Activated naive CD8-positive, alpha-beta T cell treated with anti-CD3 and anti-CD28 coated beads for 36 hours (primary cell): ENCODE measurements at places on chromosomes 5 and 9.

GRCh38 chr9:75487856-75488718 lies 399.8 kb downstream of the OSTF1 start:
- no peak for DNase-seq

- no peak for DNase-seq
These were observed 478.6 kb downstream of the CCDC171 start for GRCh38 chr9:16031486-16031885.

DNA sequence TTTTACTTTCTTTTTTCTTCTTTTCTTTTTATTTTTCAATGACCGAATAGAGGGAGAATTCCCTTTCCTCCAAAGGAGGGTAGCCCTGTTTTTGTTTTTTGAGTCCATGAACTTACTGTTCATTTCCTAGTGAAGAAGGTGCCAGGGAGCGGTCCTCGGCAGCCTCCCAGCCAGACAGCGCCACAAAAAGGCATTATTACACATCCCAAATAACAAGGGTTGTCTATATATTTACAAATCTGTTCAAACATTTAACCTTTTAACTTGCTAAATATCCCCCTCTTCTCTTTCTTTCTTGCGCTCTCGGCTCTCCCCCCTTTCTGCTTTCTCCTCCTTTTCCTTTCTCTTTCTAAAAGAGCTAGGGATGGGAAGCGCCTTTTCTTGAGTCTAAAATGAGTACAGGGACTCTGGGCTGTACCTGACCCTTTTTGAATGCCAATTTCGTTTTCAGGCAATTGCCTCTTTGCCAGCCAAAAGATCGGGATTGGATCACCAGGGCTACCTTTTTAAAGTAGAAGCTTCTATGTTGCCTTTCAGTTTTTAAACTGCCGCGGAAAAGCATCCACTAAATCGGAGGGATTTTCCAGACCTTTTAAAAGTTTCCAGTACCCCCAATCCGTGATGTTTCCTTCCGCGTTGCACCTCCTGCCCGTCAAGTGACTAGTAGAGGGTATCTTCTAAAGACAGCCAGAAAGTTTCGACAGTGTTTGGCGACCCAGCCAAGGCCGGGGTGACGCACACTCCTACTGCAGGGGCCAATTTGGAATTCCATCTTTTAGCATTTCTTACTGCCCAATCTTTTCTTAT lies 125.6 kb downstream of the TMEM161B start:
- no peak for DNase-seq

DNA sequence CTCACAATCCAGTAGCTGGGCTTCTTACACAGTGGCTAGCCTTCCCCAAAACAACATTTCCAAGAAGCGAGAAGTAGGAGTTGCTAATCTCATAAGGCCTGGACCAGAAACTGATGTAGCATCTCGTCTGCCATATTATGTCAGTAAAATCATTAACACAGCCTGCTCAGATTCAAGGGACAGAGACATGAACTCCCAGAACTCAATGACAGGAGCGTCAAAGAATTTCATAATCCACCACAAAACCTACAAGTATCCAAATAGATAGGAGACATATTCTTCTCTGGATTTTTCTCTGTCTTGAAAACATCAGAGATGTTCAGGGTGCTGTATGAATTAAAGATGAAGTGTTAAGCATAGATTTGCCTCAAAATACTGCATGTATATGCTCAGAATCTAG lies 457.6 kb upstream of the ACTBL2 start:
- DNase-seq: no peak

- DNase-seq: no peak
These were observed 327.5 kb downstream of the FBXL17 start for GRCh38 chr5:108054349-108054748.

GRCh38 chr9:14750821-14751220 lies 28.3 kb upstream of the CER1 start:
- DNase-seq: no peak

- no peak for DNase-seq
These were observed 395.2 kb downstream of the BNC2 start for GRCh38 chr9:16475257-16475656.

DNA sequence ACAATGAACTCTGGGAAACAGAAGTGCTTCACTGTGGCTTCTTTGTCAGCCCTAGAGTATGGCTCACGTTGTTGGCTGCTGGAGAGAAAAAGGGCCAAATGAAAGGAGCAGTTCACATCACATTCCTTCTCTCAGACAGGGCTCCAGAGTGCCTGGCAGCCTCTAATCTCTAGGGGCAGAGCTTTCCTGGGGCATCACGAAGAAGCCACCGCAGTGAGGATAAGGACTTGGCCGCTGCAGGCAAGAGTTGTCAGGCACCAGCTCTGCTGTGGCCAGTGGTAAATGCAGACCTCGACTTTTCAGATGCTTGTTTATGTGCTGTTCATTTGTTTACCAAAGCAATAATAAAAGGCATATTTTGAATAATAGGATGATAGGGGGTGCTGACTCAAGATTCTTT lies 227.2 kb downstream of the ICE1 start:
- DNase-seq: no peak

DNA sequence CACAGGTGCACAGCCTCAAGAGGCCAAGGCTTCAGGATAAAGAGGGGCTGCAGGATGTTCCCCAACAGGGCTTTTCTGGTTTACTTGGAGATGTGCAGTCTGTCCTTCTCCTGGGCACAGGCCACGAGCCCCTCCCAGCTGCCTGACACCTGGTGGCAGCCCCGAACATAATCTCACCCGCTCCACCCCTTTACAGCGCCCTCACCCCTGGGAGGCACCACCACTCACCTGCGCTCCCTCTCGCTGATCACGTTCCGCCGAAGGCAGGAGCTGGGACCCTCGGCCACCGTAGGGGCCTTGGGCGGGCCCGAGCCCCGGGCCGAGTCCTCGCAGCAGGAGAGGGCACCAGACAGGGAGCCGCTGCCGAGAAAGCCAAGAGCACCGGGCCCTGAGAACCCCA lies 514 bp downstream of the SOHLH1 start:
- no peak for DNase-seq

DNA sequence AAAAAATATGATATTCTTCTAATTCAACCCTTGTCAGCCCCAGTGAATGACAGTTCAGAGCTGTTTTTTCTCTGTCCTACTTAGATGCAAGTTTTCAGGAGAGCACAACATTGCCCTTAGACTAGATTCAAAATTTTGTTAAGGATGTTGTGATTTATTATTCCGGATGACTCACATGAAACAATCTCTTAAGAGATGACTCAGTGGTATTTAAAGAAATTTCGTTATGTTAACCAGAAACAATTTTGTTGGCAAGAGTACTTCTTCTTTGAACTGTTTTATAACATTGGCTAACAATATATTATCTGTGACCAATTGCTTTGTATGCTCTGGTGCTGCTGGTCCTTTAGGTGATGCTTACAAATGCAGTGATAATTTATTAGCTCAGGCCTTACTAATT lies 132.0 kb downstream of the IZUMO3 start:
- no peak for DNase-seq

DNA sequence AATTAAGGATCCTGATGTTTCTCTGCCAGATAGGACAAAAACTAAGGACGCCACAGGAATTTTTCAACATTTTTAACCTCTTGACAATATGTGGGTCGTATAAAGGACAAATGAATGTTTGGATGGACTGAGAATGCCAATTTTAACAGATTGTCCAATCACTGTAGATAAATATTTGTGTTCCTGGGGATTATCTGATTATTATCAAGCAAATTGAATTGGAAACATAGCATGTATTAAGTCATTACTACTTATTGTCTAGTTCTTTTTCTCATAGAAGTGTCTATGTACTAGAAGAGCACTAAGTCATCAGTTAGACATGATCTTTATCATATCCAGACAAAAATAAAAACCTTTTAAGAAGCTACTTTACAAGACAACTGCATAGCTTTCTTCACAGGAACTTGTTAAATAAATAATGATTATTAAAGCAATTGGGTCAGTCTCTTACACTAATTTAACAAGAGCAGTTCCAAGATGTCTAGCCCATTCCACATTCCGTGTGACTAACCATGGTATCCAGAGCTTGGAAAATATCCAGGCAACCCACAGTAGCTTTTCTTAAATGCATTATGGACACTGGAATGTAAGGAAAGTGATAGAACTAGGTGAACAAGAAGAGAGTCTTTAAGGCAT lies 127.5 kb upstream of the CDKN2B start:
- no peak for DNase-seq

- no peak for DNase-seq
These were observed 461.6 kb downstream of the RASEF start for GRCh38 chr9:82601293-82601771.

DNA sequence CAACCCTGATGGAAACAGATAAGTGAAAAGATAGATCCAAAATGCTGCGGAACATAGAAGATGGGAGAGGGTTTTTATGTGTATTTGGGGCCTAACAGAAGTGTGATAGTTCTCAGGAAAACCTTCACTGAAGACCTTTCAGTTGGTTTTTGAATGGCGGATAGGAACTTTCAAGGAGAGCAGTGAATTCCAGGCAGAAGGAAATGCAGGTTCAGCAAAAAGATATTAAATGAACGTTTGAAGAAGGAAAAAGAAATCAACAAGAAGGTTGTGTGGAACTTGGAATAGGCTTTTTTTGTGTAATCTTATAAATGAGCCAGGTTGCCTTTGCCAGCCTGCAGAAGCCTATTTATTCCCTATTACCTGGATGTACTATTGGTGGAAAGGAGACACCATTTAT lies 2.1 kb downstream of the PPIP5K2 start:
- no peak for DNase-seq

- DNase-seq: peak; percentile 7
These were observed 124.4 kb downstream of the WDR41 start for GRCh38 chr5:77367741-77368140.

DNA sequence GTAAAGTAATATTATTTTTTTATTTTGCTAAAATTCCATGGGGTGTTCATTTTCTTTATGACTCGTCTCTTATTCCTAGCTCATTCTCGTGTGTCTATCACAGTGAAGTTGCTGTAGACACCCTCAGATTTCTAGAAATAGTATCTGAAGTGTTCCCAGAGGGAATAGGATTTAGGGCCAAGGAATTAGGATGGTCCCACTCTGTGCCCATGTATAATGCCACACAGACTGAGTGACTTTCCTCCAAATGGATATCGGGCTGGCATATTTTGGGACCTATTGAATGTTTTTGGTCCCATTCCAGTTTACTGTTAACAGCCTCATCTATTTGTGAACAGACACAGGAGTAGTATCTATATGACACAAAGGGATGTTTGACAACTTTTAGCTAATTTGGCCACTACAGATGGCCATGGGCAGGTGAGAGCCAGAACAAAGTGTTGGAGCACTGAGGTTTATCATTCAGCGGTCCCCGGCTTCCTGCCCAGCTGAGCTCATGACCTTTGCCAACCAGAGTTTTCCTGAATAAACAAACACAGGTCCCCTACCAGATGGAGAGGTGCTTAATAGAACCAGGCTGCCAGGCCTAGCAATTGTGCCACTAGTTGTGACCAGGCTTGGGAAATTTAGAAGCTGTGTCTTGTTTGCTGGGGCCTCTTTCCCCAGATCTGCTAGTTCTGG lies 46.9 kb downstream of the MAP1B start:
- DNase-seq: no peak

GRCh38 chr5:634191-634590 lies 22.1 kb downstream of the CEP72 start:
- DNase-seq: no peak

DNA sequence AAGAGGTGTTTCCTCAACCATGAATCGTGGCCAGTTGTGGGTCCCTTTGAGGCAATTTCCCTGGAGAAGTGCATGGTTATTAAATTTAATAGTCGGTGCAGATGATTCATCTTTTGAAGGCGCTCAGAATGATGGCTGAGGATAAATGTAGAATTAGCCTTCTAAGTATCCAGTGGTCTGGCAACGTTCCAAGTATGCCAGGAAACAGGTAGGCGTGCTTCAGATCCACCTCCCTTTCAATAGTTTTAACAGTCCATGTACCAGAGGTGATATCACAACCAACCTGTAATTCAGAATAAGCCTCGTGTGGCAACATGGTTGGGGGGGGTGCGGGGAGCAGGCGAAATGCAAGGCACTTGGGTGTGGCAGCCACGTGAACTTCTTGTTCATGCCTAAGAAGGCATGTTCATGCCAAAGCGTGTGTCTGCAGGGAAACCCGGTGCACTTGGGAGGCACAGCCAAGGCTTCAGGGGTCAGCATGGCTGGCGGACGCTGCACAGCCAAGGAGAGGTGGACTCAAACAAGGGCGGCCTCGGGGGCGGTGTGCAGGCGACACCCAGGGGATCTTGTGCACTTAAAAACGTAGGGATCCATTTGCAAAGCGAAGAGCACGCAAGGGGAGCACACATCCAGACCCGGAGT lies 5.2 kb upstream of the NKD2 start:
- peak; percentile 30 for DNase-seq

GRCh38 chr5:151675611-151676313 lies 11.0 kb downstream of the SPARC start:
- no peak for DNase-seq

GRCh38 chr9:125758986-125759763 lies 12.0 kb downstream of the PBX3 start:
- DNase-seq: no peak

DNA sequence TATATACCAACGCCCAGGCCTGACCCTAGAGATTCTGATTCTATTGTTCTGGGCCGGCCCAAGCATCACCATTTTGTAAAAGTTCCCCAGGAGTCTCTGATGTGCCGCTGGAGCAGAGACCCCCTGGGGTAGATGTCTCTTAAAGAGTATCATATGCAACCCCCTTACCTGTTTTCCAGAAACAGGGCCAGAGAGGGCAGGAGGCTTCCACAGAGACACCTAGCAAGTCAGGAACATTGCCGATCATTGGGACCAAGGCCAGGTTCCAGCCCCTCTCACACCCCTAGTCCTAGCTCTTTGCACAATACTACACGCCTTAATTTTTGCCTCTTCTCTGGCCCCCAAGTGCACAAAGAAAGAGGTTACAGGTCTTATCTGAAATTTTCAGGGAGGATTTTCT lies 63.8 kb downstream of the TMOD1 start:
- no peak for DNase-seq

DNA sequence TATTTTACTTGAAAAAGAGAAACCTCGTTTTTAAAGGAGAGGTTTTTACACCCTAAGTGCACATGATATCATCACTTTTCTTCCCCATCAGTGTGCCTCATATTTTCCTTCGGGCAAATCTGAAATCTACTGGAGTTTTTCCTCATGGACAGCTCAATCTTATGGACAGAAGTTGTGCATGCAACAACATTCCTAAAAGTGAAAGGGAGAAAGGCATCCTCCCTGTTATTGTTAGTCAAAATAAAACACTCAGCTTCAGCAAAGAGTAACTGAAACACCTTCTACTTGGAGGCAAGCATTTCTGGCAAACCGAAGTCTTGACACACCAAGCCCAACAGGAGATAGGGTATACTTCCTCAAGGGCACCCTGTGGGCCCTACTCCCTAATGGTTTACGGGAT lies 217.9 kb downstream of the BNC2 start:
- DNase-seq: no peak

GRCh38 chr5:416636-416960 lies 26.4 kb upstream of the EXOC3 start:
- no peak for DNase-seq

GRCh38 chr9:109796078-109796477 lies 16.1 kb downstream of the PALM2AKAP2 start:
- no peak for DNase-seq

- DNase-seq: no peak
These were observed 69.2 kb downstream of the CDH18 start for GRCh38 chr5:19918780-19919179.

- peak; percentile 4 for DNase-seq
These were observed 627.9 kb upstream of the RORB start for GRCh38 chr9:73869264-73869663.

- no peak for DNase-seq
These were observed 149.5 kb upstream of the PANK3 start for GRCh38 chr5:168728546-168729211.

- no peak for DNase-seq
These were observed 374.9 kb upstream of the IRX1 start for GRCh38 chr5:3220638-3221288.
